ENCODE measurements at places on chromosomes 7 and 10. TPM values are rescaled to one million over a fixed set of nuclear protein-coding genes. Genes with fewer than 3 reads are reported as not detected.

The ASZ1 gene
- total RNA-seq, result not detected

The RINT1 gene
- 13.3 TPM for total RNA-seq

The GPC2 gene
- 1.4 TPM for total RNA-seq

The CALML3 gene
- total RNA-seq, result not detected

The ACTR3C gene
- 0.15 TPM for total RNA-seq

The MYO3A gene
- total RNA-seq, result not detected

The DGKB gene
- not detected for total RNA-seq

The SFMBT2 gene
- total RNA-seq, result 0.08 TPM

The INTS1 gene
- 31.7 TPM for total RNA-seq

The TCAF2 gene
- total RNA-seq, result 2.1 TPM

The CCDC3 gene
- 0.47 TPM for total RNA-seq

The MRPS24 gene
- 98.8 TPM for total RNA-seq

The ADCYAP1R1 gene
- total RNA-seq, result 0.35 TPM

All from smooth muscle cell of the coronary artery (primary cell).